ENCODE measurements at places on chromosomes 7 and 10.

- DNase-seq = no peak
Measured at GRCh38 chr10:91043173-91043910, 122.5 kb upstream of the ANKRD1 start.

- no peak for DNase-seq
Measured at GRCh38 chr7:105745681-105746330, 130.6 kb downstream of the ATXN7L1 start.

DNA sequence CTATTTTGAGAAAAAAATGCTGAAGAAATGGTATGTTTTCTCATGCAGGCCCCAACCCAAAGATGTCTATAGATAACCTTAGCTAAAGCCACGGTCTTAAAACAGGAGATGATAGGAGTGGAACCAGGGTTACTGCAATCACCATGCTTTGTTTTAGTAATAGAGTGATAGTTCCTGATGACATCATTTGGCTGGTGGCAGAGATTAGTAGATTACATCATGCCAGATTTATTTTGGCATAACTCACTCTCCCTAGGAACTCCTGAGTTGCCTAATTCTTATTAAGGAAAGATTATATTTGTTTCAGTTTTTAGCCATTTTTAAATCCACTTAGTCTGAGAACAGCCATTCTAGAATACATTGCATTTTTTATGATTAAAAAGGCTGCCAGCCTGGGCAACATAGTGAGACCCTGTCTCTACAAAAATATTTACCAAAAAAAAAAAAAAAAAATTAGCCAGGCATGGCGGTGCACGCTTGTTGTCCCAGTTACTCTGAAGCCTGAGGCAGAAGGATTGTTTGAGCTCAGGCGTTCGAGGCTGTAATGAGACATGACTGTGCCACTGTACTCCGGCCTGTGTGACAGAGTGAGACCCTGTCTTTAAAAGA lies 17.8 kb downstream of the ENO4 start:
- no peak for DNase-seq

- DNase-seq = no peak
Measured at GRCh38 chr7:117041007-117041406, 87.7 kb downstream of the ST7 start.

GRCh38 chr7:52771177-52771576 lies 264.3 kb upstream of the POM121L12 start:
- DNase-seq = no peak

Data from pulmonary artery endothelial cell (primary cell).